ENCODE measurements at places on chromosomes 11 and 22.
A peak's percentile ranks its signal among the peaks of the same experiment; 100 is the strongest.

GRCh38 chr11:35714882-35715627, 52.5 kb downstream of the TRIM44 start:
- peak; percentile 16 for DNase-seq

- no peak for DNase-seq
Measured at GRCh38 chr22:49211176-49211575, 616.5 kb downstream of the BRD1 start.

DNA sequence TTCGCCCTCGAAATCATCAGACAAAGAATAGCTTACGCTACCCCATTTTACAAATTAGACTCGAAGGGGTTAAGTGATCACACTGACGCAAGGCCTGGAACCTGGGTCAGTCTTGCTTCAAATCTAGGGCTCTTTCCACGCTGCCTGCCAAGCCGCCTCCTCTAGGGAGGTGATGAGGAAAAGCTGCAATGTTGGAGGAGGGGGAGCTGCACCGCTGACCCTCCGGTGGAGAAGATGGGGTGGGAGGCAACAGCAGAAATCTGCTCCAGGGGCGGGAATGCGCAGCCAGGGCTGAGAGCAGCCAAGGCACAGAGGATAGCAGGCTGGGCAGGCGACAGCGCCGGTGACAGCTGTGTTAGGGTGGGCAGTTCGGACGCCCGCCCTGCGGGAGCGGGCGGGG, 595 bp downstream of the SYVN1 start:
- DNase-seq: no peak

GRCh38 chr11:121478226-121478894, 25.6 kb upstream of the SORL1-AS1 start:
- DNase-seq: no peak

Measured in stimulated activated CD4-positive, alpha-beta T cell treated with anti-CD3 and anti-CD28 coated beads, Interleukin-15, amount 100 ng/mL, for 48 hours (primary cell).